ENCODE measurements at places on chromosomes 6 and 20.

DNA sequence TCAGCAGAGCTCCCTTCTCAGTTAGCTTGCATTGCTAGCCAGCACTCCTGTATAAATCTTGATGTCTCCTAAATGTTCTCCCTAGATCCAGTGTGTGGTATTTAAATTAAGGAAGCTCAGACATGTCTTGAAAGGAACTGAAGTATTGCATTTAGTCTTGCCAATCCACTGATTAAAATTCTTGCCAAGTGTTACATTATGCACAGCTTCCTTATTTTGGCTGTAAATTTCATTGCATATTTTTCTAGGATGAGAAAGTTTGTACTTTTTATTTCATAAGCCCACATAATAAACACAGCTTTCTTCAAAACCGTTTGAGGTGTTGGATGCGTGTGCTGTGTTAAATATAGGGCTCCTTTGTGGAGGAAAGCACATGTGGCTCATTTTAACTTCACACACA lies 329.8 kb upstream of the FLRT3 start:
- no peak for DNase-seq

- no peak for DNase-seq
These were observed 571 bp upstream of the EEF1A2 start for GRCh38 chr20:63499338-63499969.

DNA sequence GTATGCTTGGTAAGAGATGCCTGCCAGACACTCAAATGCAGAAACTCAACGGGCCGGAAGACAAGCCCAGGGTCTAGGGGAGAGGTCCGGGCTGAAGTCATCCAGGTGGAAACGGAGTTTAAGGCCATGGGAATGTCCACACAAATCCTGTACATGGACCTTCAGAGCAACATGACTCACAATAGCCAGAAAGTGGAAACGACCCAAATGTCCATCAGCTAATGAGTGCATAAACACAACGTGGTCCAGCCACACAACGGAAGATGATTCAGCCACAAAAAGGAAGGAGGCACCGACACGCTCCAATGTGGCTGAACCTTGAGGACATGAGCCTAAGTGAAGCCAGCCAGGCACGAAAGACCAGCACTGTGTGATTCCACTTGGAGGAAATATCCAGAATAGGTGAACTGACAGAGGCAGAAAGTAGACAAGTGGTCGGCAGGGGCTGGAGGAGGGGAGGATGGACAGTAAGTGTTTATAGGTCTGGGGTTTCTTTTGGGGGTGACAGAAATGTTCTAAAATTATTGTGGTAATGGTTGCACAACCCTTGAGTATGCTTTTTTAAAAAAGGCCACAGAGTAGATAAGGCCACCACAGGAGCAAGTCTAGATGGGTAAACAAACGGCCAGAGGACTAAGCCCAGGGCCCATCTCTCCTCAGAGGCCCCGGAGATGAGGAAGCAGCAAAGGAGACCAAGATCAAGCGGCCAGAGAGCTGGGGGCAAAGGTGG lies 105.6 kb downstream of the PREX1 start:
- no peak for DNase-seq

- DNase-seq, result no peak
These were observed 56.8 kb downstream of the CEBPB start for GRCh38 chr20:50247196-50248094.

DNA sequence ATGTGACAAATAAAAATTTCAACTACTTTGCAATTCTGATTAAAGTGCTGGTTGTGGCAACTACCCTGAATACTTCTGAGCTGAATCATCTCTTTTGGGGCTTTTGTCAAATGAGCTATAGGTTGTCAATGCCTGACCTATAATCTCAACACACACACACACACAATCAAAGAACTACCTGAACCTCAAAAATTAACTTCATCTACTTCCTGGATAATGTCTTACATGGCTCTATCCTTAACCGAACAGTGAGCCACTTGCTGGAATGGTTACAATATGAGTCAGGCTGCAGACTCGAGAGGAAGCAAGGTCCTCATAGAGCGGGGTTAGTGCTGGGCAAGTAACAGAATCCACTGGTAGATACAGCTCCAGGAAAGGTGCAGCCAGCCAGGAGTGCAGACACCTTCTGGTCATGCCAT lies 70.6 kb upstream of the DST start:
- DNase-seq, result no peak

DNA sequence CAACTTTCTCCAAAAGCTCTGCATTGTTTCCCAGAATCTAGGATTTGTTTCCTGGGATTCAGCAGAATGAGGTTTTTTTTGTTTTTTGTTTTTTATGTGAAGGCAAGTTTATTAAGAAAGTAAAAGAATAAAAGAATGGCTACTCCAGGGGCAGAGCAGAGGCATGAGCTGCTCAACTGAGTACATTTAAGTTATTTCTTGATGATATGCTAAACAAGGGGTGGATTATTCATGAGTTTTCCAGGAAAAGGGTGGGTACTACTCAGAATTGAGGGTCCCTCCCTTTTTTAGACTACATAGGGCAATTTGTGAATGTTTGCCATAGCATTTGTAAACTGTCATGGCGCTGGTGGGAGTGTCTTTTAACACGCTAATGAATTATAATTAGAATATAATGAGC lies 292.5 kb upstream of the SGK1 start:
- DNase-seq, result no peak

- DNase-seq, result no peak
These were observed 40.0 kb downstream of the PLG start for GRCh38 chr6:160742090-160742489.

GRCh38 chr6:13355043-13355945 lies 27.0 kb upstream of the TBC1D7 start:
- DNase-seq, result no peak

GRCh38 chr20:46150943-46151342 lies 32.8 kb downstream of the CD40 start:
- DNase-seq, result no peak
